ENCODE measurements at places on chromosomes 6 and 20.

- no peak overlapping the region for H3K4me3 ChIP-seq
- H3K36me3 ChIP-seq: no peaks in the 10 kb centered on the region
- H3K4me1 ChIP-seq: peaks cover 15% of the 10 kb centered on the region
- no peaks in the 10 kb centered on the region for H3K27me3 ChIP-seq
- H3K27ac ChIP-seq: no peak overlapping the region
Measured at GRCh38 chr20:57705127-57705899, 4.5 kb downstream of the PMEPA1 start.

DNA sequence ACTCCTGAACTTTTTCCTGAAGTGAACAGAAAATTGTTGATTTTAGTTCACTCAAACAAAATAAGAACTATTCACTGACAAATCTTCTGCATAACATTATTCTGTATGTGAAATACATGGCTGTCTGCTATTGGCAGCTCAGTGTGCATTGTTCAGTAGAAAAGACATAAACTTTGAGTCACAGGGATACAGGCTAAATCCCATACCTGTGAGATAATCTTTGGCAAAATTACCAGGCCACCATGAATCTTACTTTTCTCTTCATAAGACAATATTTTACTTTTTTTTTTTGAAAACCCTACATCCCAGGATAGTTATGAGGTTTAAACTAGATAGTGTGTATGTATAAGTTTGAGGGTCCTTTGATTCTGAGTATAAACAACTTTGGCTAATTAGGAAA lies 224.8 kb downstream of the GRM1 start:
- DNase-seq: no peak
- no peak overlapping the region for H3K4me3 ChIP-seq
- no peaks in the 10 kb centered on the region for H3K4me1 ChIP-seq
- no peaks in the 10 kb centered on the region for H3K27me3 ChIP-seq

- no peaks in the 10 kb centered on the region for H3K27me3 ChIP-seq
- DNase-seq: no peak
- H3K36me3 ChIP-seq: no peaks in the 10 kb centered on the region
- H3K4me1 ChIP-seq: peaks cover 5% of the 10 kb centered on the region
Measured at GRCh38 chr6:90390379-90390778, 93.7 kb upstream of the BACH2 start.

- no peak overlapping the region for H3K4me3 ChIP-seq
- H3K27me3 ChIP-seq: no peaks in the 10 kb centered on the region
- no peak overlapping the region for H3K27ac ChIP-seq
- no peaks in the 10 kb centered on the region for H3K4me1 ChIP-seq
- no peak for DNase-seq
- H3K36me3 ChIP-seq: no peaks in the 10 kb centered on the region
Measured at GRCh38 chr6:123589973-123590372, 46.8 kb downstream of the TRDN start.

DNA sequence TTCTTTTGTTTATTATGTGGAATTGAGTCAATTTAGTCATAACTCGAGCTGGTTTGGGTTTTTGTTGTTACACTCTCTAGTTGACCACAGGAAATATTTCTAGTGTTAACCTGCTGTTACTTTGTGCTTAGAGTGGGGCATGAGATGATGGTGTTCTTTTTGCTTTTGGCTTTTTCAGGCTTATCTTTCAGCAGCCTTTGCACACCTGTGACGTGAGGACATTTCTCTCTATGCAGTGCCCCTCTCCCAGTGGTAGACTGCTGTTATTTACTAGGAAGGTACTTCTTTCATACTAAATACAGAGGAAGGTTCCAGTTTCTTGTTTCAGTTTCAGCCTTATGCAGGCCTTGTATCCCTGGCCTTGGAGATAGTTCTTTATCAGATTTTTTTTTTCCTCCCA lies 766.8 kb upstream of the MAN1A1 start:
- H3K27ac ChIP-seq: no peak overlapping the region
- H3K4me3 ChIP-seq: no peak overlapping the region
- H3K36me3 ChIP-seq: no peaks in the 10 kb centered on the region
- H3K27me3 ChIP-seq: no peaks in the 10 kb centered on the region
- DNase-seq: no peak

DNA sequence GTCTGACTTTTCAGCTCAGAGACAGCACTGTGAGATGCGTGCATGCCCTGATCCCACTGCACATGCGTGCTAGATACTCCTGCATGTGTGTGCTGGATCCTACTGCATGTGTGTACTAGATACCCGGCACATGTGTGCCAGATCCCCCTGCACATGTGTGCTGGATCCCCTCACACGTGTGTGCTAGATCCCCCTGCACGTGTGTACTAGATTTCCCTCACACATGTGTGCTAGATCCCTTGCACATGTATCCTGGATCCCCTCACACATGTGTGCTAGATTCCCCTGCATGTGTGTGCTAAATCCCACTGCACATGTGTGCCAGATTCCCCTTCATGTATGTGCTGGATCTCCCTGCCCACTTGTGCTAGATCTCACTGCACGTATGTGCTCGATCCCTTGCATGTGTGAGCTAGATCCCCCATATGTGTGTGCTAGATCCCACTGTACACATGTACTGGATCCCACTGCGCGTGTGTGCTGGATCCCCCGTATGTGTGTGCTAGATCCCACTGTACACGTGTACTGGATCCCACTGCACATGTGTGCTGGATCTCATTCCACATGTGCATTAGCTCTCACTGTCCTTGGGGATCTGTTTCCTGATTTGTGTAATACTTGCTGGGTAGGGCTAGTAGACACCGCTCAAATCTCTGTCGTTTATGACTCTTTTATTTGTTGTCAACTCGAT lies 214.6 kb downstream of the SMOC2 start:
- H3K4me3 ChIP-seq: no peak overlapping the region
- H3K4me1 ChIP-seq: no peaks in the 10 kb centered on the region
- H3K27me3 ChIP-seq: no peaks in the 10 kb centered on the region
- DNase-seq: no peak
- no peaks in the 10 kb centered on the region for H3K36me3 ChIP-seq
- no peak overlapping the region for H3K27ac ChIP-seq

DNA sequence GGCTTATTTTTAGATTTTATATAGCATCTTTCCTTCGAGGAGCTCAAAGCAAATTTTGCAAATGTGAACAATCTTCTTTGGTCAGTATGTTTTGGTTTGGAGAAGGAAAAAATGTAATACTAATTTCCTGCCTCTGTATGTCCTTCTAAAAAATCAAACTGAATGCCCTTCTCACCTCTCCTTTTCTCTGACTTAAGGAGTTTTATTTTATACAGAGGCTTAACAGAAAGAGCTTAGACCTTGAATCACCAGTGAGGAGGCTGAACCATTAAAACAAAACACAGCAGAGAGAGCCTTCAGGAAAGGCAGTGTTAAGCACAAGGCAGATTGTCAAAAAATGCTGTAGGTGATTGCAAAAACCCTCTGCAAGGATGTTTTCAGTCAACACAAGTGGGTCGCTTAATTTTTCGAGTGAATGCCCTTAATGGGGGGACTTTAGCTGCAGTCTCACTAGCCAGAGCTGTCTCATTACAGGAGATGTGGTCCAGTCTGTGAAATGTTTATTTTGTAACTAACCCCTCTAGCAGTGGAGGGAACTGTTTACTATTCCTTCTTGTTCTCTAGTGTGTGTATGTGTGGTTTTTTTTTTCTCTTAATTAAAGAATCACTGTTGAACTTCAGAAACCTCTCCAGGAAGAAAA lies 481.3 kb upstream of the CITED2 start:
- no peak overlapping the region for H3K27ac ChIP-seq
- no peaks in the 10 kb centered on the region for H3K36me3 ChIP-seq
- no peak for DNase-seq
- no peaks in the 10 kb centered on the region for H3K4me1 ChIP-seq
- no peak overlapping the region for H3K4me3 ChIP-seq

- H3K4me3 ChIP-seq: no peak overlapping the region
- H3K27ac ChIP-seq: peak overlapping the region; percentile 61
- H3K27me3 ChIP-seq: no peaks in the 10 kb centered on the region
- peaks cover 25% of the 10 kb centered on the region for H3K4me1 ChIP-seq
Measured at GRCh38 chr20:5737619-5737953, 12.6 kb upstream of the SHLD1 start.

DNA sequence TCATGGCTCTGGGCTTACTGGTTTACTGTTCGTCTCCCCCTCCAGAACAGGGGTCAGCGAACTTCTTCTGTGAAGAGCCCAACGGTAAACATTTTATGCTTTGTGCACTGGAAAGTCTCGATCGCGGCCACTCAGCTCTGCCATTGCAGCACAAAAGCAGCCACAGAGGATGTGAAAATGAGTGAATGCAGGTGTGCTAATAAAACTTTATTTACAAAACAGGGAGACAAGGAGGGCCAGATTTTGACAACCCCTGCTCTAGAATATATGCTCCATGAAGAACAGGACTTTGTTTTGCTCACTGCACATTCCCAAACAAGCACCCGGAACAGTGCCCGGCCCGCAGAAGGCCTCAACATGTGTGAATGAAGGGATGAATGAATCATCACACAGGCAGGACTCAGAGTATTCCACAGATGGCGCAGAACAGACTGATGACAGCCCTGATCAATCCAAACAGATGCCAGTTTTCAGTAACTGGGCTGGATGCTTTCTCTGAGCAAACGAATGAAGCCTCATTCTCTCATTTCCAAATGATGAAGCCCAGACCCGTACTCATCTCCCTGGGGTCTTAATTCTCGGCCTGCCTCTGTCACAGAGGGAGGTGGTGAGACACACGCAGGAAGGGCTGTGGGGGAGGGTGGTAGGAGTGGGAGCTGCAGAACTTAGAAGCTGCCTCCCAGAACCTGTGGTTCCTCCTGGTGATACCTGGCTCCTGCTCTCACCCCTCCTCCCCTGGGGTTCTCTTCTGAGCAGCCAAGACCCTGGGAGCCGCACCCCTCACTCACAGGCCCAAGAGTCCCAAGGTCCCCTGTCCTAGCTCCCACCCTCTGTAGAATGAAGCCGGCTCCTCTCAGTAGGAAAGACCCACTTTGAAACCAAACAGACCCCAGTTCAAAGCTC lies 196.4 kb downstream of the PREX1 start:
- H3K4me3 ChIP-seq: no peak overlapping the region
- H3K36me3 ChIP-seq: peaks cover 2% of the 10 kb centered on the region
- peaks cover 3% of the 10 kb centered on the region for H3K4me1 ChIP-seq
- DNase-seq: no peak

DNA sequence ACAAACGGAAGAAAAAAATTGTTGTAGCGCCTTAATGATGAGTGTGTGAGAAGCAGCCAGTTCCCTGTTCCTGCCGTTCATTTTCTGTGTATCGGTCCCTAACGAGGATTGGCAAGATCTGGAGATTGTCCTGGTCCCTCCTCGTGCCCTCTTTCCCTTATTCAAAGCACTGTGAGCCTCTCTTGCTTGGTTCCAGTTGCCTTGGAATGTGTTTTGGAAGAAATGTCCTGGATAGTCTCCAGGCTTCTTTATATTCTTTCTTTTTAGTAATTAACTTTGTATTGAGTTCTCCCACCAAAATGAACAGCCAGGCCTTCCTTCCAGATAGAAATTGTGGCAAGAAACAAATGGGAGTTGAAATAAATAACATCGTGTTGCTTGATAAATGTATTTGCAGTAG lies 348.3 kb downstream of the CDH26 start:
- no peak for DNase-seq
- no peak overlapping the region for H3K27ac ChIP-seq
- no peaks in the 10 kb centered on the region for H3K4me1 ChIP-seq
- no peak overlapping the region for H3K4me3 ChIP-seq
- no peaks in the 10 kb centered on the region for H3K36me3 ChIP-seq

- no peak for DNase-seq
- no peaks in the 10 kb centered on the region for H3K27me3 ChIP-seq
- H3K4me3 ChIP-seq: no peak overlapping the region
- no peaks in the 10 kb centered on the region for H3K36me3 ChIP-seq
Measured at GRCh38 chr6:63066055-63066704, 145.1 kb upstream of the FKBP1C start.

DNA sequence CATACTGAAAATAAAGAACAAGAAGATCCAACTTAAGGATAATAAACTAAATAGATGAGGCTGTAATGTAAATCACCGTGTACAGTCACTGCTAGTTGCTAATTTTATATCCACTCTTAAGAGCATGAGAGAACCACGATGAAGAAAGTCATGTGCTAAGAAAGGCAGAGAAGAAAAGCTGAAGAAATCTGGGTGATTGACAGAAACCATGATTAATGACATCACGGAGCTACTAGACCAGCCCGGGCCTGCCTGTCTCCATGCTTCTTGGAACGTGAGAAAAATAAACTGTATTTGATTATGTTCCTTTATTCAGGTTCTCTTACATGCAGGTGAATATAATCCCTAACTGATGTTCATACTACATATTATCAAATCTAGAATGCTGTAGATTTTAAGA lies 84.2 kb upstream of the E2F3 start:
- H3K27ac ChIP-seq: no peak overlapping the region
- H3K4me1 ChIP-seq: peaks cover 2% of the 10 kb centered on the region
- no peak for DNase-seq
- no peak overlapping the region for H3K4me3 ChIP-seq
- H3K27me3 ChIP-seq: no peaks in the 10 kb centered on the region

DNA sequence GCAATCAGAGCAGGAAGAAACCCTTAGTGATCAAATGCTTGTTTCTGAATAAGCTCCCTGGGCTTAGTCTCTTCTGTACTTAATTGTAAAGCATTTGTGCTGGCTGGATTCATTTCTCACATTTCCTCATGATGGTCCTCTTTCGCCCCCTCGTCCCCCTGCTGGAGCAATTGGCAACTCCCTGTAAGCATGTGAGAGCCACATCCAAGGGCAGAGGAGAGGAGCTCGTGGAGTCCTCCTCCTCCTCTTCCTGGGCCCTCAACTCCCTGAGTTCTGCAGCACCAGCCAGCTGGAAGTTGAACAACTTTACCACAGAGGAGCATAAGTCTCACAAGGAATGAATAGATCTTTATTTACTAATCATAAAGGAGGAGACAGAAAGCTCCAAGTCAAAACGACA lies 12.6 kb downstream of the ANKEF1 start:
- DNase-seq: no peak
- no peak overlapping the region for H3K27ac ChIP-seq
- H3K36me3 ChIP-seq: peaks cover 7% of the 10 kb centered on the region
- H3K4me3 ChIP-seq: no peak overlapping the region
- H3K27me3 ChIP-seq: no peaks in the 10 kb centered on the region
- H3K4me1 ChIP-seq: no peaks in the 10 kb centered on the region

GRCh38 chr6:85516168-85516567 lies 66.3 kb downstream of the NT5E start:
- no peak for DNase-seq
- no peaks in the 10 kb centered on the region for H3K27me3 ChIP-seq
- H3K4me1 ChIP-seq: no peaks in the 10 kb centered on the region
- peaks cover 44% of the 10 kb centered on the region for H3K36me3 ChIP-seq

DNA sequence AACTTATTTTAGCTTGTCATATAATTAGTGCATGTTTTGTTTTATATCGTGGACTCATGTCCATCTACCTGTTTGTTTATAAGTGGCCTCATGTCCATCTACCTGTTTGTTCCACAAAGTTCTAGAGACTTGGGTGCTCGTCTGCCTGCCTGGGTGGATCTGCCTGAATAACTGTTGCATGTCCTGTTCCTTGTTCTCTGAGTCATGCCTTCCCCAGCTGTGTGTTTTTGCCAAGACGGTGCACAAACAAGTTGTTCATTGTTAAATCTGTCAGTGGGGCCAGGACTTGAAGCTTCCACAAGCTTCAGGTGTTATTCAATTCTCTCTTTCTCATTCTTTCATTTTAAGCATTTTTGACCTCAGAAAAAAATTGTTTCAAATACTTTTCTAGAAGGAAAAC lies 358.0 kb upstream of the CITED2 start:
- H3K36me3 ChIP-seq: no peaks in the 10 kb centered on the region
- H3K27ac ChIP-seq: no peak overlapping the region
- H3K4me1 ChIP-seq: no peaks in the 10 kb centered on the region
- no peaks in the 10 kb centered on the region for H3K27me3 ChIP-seq
- no peak for DNase-seq
